GM20000 (cell line): ENCODE measurements at places on chromosomes 12 and 14.

DNA sequence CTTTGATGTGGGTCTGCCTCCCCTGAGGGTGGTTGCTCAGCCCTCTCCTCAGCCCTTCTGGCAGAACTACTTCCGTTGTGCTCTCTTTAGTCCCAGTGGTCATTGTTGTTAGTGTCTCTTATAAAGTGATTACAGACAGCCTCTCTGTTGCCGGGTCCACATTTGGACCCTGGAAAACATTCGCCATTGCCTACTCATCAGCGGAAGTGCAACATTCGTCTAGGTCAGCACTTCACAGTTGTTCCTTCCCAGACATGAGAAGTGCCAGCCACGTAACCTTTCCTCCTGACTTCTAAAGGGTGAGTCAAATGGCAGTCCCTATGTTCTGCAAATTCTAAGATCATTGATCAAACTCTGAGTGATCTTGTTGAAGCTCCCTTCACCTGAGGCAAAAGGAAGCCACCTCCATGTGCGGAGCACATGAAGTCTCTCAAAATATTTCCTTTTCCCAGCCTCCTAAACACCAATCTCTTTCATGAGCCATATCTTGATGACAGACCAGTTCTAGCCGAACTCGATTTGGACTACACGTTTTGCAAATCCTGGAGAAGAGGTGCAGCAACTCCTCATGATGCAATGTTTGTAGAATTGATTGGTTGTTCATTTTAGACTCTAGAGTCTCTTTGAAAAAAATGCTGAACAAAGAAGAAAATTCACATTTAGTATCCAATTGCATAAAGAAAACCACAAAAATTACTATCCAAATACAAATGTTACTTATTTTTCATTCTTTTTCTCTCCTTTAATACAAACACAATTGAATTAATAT lies 163.8 kb downstream of the RPL10L start:
- DNase-seq: no peak

DNA sequence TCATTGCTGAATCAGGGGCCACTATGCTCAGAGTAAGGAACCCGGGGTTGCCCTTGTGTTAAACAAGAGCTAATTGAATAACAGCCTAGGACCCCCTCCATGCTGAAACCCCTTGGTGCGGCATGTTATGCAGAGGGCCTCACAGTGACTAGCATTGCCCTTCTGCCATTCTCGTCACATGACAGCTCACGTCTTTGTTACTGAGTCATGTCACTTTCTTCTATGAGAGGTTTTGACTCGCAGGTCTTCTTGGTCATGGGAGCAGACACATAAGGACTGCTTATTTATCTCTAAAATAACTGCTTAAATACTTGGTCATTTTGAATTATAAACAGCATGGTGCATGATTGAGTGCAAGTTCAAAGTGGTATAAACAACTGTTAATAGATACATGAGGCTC lies 24.9 kb downstream of the TCTN1 start:
- DNase-seq: no peak

DNA sequence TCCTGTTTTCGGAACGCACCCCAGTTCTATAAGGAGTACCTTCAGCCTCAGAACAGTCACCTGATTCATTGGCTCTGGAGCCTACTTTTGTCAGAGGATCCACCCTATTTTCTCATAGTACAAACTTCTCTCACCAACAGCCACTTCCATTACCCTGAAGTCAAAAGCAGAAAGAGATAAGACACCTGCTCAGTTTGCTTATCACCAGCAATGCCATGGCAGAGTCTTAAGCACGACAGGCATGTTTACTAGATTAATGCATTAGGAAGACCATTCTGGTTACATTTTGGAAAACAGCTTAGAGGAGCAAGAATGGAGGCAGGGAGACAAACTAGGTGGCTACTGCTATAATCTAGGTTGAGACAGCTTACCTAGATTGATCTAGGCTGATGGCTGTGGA lies 67.7 kb downstream of the GXYLT1 start:
- DNase-seq: no peak

GRCh38 chr12:54479421-54479820 lies 6.0 kb upstream of the GTSF1 start:
- DNase-seq: no peak

GRCh38 chr12:6843118-6843902 lies 2.6 kb downstream of the GNB3 start:
- DNase-seq: no peak

- no peak for DNase-seq
Measured at GRCh38 chr12:3515506-3515905, 24.5 kb downstream of the PRMT8 start.

DNA sequence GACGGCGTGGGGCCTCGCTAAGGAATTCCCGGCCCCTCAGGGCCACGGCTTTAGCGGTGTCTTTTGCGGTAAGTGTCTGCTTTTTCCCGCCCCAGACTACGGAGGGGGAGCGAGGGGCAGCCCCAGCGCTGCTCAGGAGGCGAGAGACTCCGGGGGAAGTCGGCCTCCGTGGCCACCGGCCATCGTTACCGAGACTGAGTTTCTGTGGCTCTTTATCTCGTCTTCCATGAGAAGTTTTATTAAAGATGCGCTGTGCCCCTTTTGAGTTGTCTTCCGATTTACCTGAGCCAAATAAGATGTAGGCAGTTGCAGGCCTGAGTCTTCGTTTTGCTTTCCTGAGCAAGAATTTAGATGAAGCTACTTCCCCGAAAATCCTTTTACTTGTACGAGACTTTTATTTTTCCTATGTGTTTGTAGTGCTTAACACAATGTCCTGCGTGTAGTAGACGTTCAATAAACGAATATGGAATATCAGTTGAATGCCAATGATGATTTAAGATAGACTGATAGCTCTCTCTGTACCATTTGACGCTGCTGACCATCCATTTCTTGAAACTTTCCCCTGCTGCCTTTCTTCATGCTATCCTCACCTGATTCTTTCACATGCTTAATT lies 462 bp downstream of the SRP54 start:
- no peak for DNase-seq

DNA sequence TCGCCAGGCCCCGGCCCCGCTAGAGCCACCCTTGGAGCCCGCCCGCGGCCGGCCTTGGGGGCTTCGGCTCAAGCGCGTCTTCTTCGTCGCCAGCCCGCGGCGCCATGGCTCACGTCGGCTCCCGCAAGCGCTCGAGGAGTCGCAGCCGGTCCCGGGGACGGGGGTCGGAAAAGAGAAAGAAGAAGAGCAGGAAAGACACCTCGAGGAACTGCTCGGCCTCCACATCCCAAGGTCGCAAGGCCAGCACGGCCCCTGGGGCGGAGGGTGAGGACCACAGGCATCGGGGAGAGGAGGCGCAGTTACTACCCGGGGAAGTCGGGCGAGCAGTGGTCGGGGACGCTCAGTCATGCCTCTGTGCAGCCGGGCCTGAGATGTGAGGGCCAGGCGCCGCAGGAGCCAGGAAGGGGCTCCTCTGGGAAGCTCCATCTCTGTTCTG lies 573 bp downstream of the ARL6IP4 start:
- DNase-seq: peak; percentile 48

- DNase-seq: no peak
Measured at GRCh38 chr14:38412654-38413053, 156.8 kb upstream of the CLEC14A start.

- no peak for DNase-seq
Measured at GRCh38 chr12:99261256-99261655, 386.3 kb upstream of the GARIN6 start.

DNA sequence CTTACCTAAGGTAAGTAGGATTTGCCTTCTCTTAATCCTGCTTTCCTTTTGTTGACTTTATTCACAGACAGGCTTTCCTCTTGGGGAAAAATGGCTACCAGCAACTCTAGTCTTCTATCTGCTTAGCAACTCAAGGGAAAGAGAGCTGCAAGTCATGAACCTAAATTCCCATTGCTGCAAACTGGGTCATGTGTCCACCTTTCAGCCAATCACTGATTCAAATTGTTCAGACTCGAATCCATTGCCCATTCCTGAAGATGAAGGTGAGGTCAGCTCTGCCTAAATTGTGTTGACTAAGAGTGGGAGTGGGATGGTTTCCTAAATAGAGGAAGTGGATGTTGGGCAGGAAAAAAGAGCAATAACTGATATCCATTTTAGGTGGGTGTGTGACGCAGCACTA lies 7.7 kb downstream of the FBXW8 start:
- no peak for DNase-seq

DNA sequence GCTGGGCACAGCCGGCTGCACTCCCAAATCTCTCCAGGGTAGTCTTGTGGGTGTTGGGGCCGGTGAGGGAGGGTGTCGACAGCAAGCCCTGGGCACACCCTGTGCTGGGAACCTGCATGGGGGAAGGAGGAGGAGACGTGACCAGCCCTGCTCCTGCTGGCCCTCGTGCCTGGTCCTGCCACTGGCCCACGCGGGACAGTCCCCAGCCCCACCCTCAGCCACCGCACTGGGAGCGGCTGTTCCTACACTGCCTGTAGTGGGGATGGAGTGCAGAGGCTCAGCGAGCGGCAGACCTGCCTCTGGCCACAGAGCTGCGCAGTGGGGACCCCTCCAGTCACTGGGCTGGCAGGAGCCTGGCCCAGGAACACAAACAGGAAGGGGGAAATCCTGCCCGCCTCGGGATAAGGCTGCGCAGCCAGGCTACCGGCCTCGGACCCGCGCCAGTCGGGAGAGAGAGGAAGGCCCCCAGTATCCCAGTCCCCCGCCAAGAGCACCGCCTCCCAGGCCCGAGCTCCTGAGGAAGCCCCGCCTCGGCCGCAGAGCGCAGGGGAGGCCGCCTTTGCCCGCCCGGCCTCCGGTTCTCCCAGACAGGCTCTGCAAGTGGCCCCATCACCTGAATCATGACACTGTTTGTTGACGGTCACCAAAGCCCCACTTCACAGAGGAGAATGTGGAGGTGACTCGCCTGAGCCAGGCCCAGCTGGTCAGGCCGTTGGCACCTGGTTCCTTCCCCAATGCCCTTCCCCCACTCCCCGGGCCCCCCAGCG lies 10.6 kb downstream of the AHNAK2 start:
- DNase-seq: no peak

DNA sequence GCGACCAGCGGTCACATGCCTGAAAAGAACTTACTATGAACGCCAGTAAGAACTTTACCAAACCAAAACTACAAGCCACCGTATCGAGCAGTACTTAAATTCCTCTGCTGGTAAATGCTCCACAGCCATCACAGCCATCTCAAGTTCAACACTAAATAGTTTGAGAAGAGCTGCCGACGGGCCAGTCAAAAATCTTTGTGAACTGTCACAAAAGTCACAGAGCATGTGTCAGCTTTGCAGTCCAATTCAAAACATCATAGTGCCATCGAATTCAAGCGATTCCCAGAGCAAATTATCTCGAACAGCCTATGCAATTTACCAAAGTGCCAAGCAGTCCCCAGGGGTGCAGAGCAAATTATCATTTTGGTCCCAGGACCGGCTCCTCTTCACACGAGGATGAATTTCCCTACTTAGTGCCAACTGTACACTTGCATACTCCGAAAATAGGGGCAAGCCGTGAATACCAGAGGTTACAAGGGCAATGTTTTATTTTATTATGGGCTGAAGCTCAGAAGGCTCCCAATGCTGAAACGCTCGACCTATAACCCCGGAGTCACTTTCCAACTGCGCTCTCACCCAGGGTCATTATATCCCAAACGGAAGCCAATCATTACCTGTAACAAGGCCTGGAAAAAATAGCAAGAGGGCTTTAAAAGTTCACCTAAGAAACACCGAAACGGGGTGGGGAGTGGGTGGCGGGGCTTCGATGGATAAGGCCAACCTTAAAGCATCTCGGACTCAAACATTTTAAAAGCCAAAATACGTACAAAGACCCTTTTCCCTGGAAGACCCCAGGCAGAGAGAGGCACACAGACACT lies 1.1 kb downstream of the LRP6 start:
- peak; percentile 34 for DNase-seq

DNA sequence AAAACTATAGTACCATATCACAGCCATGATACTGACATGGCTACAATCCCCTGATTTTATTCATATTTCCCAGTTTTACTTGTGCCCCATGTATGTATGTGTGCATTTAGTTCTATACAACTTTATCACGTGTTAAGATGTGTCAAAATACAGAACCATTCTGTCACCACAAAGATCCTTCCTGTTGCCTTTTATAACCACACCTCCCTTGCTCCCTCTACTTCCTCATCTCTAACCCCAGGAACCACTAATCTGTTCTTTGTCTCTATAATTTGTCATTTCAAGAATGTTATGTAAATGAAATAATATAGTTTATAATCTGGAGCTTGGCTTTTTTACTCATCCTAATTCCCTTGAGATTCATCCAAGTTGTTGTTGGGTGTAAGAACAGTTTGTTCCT lies 358.4 kb downstream of the DPF3 start:
- DNase-seq: no peak
